Renal cortex interstitium (tissue), 15 donors: ENCODE measurements at places on chromosomes 13 and 19.

- no peak for DNase-seq
Observed at GRCh38 chr13:101140936-101141335, 275.4 kb downstream of the NALCN start.

- DNase-seq = no peak
Observed at GRCh38 chr13:96294930-96295881, 205.3 kb downstream of the HS6ST3 start.

GRCh38 chr19:8571006-8571411 is 6.2 kb downstream of the MYO1F start:
- no peak for DNase-seq

DNA sequence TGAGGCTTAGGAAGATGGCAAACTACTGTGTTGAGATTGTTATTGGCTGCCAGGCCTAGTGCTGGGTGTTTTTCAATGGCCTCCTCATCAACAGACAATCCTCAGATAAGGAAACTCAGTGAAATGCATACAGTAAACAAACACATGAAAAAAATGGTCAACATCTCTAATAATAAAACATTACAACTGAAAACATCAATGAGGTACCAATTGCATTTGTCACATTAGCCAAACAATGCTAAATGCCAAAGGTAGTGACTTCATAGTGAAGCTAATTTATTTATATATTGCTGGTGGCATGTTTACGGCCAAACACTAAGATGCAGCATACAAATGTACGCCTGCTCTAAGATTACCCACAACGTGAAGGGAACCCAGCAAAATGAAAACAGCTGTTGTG is 224.0 kb upstream of the UBL3 start:
- DNase-seq = no peak

GRCh38 chr19:50047671-50048070 is 21.9 kb downstream of the ZNF473 start:
- no peak for DNase-seq

GRCh38 chr13:67353941-67354340 is 123.8 kb upstream of the PCDH9 start:
- no peak for DNase-seq

GRCh38 chr19:5974721-5975387 is 3.1 kb downstream of the RANBP3 start:
- DNase-seq = no peak

DNA sequence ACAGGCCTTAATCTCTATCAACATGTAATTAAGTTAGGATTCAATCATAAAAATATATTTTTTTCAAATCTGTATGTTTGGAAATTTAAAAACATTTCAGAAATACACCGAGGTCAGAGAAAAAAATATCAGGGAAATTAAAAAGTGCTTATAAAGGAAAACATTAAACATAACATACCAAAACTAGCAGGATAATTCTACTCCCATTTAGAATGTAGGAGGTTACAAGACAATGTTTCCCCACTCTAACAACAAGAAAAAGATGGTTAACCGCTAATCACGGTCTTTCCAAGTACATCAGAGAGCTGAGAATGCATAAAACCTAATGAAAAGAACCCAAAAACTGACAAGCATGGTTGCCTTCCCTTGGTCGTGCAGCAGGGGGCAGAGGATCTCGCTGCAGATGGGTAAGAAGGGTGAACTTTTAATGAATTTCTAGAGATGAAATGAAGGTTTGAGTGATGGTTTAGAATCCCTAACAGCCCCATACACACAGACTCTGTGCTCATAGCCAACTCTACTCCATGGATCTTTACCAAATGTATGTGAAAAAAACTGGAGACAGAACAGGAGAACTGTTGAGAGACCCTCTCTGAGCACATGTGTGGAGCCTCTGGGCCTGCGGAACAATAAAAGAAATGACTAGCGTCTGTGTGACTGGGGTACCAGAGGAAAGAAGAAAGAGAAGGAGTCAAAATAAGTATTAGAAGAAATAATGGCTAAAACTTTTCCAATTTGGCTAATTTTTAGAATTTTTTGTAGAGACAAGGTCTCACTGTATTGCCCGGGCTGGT is 51.3 kb upstream of the LSM14A start:
- no peak for DNase-seq

DNA sequence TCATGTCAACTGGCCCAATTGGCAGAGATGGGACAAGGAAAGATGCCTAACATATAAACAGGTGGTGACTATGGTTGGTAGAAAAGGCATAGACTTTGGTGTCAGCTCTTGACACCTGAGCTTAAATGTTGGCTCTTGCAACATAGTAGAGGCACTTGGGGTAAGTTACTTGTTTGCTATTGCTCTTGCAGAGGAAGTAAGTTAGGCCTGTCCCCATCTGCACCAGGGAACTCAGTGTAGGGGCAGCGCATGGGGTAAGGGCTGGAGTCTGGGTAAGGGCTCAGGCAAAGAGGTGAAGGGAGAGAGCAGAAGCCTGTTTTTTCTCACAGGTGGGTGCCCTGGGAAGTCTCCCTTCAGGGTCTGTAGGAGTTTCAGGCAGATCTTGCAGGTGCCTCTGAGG is 27.6 kb downstream of the ERICH6B start:
- no peak for DNase-seq

- DNase-seq = no peak
Observed at GRCh38 chr13:26600343-26600742, 42.9 kb downstream of the WASF3 start.

DNA sequence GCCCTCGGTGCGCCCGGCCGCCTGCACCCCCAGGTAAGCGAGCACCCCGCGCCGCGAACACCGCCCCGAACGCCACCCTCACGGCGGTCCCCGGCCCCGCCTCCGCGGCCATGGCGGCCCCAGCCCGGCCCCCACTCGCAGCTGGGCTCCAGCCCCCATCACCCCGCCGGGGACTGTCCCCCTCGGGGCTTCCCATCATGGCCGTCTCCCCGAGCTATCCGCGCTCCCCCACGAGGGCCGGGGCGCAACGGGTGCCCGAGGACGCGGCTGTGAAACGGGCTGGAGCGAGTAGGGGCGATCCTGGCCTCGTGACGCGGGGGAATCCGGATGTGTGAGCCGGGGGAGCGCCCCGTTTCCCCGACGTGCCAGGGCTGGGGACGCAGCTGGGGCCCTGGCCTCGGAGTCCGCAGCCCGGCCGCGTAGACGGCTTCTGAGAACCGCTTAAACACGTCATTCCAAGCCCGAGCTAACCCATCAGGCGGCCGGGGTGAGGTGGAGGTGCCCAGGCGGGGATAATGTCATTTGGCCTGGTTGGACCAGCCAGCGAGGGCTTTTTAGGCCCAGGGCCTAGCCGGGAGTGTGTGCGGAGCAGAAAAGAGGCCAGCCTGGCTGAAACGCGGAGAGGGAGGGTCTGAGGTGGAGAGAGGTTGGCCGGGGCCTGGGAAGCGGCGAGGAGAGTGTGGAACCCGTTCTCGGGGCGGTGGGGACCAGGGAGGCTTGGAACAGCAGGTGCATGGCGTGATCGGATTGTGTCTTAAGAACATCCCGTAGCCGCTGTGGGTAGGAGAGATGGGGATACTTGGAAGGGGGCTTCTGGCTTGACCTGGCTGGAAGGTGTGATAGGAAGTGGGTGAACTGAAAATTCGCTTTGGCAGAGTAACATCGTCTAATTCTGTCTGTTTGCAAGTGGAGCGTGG is 550 bp downstream of the CERS4 start:
- DNase-seq = no peak

- no peak for DNase-seq
Observed at GRCh38 chr13:41246969-41247680, 16.3 kb downstream of the MTRF1 start.

GRCh38 chr13:20715330-20715712 is 11.8 kb downstream of the IL17D start:
- no peak for DNase-seq

- DNase-seq = no peak
Observed at GRCh38 chr13:41905600-41906254, 55.2 kb downstream of the VWA8 start.

GRCh38 chr19:16118489-16119033 is 6.9 kb downstream of the RAB8A start:
- no peak for DNase-seq

DNA sequence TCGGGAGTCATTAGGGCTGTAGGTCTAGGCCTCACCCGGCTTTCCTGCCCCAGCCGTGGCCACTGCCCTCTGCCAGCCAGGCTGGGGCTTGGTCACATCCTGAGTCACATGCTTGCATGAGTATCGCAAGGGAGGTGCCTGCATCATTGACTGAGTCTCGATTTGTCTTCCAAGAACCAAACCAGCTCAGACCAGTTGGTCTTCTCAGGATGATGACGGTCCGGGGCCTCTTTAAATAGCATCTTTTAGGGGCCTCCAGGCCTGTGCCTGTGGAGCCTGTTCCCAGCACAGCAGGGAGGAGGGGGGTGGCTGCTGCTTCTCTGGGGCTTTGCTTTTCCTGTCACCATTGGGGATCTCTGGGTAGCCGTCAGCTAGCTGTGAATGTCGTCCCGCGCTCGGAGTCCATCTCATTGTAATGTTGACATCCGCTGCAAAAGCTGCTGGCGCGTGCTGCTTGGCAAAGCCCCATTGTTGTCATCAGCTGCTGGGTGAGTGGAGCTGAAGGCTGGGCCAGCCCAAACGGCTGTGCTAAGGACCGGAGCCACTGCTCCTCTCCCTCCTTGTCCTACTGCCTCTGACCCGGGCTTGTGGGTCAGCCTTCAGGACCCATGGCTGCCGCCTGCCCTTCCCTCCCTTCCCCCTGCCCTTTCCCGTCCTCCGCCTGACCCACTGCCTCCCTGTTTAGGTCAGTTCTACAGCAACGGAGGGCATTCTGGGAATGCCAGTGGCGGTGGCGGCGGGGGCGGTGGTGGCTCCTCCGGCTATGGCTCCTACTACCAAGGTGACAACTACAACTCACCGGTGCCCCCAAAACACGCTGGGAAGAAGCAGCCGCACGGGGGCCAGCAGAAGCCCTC is 14.3 kb upstream of the QTRT1 start:
- no peak for DNase-seq

DNA sequence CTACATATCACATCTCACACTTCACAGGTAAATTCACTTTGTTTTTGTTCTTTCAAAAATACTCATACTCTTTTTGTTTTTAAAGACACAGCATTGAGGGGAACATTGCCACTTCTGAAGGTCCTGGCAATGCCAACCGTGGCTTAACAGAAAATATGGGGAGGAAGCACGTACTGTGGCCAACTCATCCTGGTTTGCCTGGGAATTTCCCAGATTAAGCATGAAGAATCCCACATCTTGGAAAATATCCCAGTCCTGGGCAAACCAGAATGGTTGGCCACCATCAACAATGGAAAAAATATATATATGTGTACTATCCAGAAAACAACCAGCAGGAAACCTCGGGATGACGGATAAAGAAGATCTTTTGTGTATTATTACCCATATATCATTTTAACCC is 1032.2 kb upstream of the SLC10A2 start:
- no peak for DNase-seq

DNA sequence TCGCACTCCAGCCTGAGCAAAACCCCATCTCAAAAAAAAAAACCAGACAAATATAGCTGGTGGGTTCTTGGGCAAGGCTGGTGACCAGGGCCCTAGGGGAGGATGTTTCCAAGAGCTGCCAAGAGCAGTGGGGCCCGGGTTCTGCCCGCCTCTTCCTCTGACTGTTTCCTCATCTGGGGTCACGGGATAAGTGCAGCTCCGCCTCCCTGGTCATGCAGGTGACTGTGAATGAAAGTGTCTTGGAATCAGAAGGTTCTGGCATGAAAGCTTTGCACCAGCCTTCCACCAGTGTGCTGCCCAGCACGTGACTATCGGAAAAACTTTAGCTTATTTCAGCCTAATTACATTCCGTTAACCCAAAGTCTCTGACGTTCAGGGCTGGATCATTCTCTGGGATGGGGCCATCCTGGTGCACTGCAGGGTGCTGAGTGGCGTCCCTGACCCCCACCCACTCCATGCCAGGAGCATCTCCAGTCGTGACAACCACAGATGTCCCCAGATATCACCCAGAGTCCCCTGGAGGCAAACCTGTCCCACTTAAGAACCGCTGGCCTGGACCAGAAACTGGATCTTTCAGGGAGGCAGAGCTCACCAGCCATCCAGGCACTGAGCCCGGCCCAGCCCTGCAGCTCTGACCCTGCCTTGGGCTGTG is 85.6 kb downstream of the GNG7 start:
- no peak for DNase-seq

DNA sequence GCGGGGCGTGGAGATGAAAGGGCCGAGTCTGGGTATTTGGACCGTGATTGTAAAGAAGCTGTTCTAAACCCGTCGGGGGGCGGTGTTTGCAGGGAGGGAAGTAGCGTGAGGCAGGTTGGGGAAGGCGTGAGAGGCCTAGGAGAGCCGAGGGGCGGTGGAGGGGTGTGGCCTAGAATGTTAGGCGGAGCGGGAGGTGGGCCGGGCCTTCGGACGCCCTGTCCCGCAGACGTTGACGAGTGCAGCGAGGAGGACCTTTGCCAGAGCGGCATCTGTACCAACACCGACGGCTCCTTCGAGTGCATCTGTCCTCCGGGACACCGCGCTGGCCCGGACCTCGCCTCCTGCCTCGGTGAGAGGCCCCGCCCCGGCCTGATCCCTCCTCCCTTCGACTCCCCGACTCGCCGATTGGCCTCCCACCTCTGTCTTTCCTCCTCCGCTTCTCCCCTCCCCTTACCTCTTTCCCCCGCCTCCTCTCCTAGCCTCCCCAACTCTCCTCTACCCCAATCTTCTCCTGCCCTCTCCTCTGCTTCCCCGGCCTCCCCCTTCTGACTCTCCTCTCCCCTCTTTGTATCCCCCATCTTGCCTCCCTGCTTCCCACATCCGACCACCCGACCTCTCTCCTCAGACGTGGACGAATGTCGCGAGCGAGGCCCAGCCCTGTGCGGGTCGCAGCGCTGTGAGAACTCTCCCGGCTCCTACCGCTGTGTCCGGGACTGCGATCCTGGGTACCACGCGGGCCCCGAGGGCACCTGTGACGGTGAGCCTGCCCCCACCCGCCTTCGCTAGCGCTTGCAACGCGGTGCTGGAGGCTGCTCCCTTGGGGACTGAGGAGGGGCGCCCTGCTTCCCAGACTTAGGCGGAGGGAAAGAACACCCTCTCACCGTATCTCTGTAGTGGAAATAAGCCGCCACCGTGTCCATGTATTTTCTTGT is 12.8 kb downstream of the LTBP4 start:
- no peak for DNase-seq

DNA sequence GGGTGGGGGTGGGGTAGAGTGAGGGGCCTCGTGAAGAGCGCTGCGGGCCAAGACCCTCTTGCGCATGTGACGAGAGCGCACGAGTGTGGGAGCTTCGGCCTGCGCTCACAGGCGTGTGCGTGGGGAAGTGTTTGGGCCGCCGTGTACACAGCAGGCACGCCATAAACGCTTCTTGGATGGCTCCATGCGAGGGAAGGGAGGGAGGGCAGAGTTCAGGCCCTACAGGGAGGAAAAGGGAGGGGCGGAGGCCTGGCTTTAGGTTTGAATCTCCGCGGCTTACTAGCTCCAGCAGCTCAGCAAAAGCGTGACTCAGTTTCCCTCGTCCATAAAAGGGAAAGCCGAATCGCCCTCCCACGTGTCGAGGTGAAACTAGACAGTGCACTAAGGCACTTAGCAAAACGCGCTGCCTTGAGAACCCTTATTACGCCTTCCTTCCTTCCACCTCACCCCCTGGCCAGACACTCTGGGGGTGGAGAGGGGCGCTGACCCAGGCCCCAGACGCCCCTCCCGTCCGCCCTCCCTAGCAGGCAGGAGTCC is 12.5 kb downstream of the GADD45B start:
- no peak for DNase-seq
